ENCODE measurements at places on chromosomes 13 and 19. TPM values are rescaled to one million over a fixed set of nuclear protein-coding genes. Genes with fewer than 3 reads are reported as not detected.

KLK5 gene
- 18.7 TPM for polyA plus RNA-seq

NCR1 gene
- not detected for polyA plus RNA-seq

ONECUT3 gene
- polyA plus RNA-seq: not detected

ZNF626 gene
- 1.6 TPM for polyA plus RNA-seq

BEST2 gene
- 0.06 TPM for polyA plus RNA-seq

TDRD12 gene
- 0.06 TPM for polyA plus RNA-seq

CYP4F8 gene
- 0.10 TPM for polyA plus RNA-seq

CPB2 gene
- polyA plus RNA-seq: not detected

ZNF284 gene
- polyA plus RNA-seq: 0.67 TPM

RFPL4A gene
- not detected for polyA plus RNA-seq

TEX29 gene
- 0.88 TPM for polyA plus RNA-seq

CYP4F3 gene
- 17.1 TPM for polyA plus RNA-seq

NTN5 gene
- polyA plus RNA-seq: 0.25 TPM

ZGLP1 gene
- 8.2 TPM for polyA plus RNA-seq

GIPC3 gene
- 0.53 TPM for polyA plus RNA-seq

SMAD9 gene
- polyA plus RNA-seq: 1.2 TPM

DCT gene
- 0.02 TPM for polyA plus RNA-seq

DNAAF3 gene
- 1.1 TPM for polyA plus RNA-seq

SLITRK5 gene
- polyA plus RNA-seq: 0.02 TPM

ZNF491 gene
- polyA plus RNA-seq: 0.19 TPM

PSPN gene
- 0.79 TPM for polyA plus RNA-seq

FLT1 gene
- 1.2 TPM for polyA plus RNA-seq

ADPRHL1 gene
- polyA plus RNA-seq: 0.51 TPM

GPC5 gene
- polyA plus RNA-seq: not detected

CEACAM7 gene
- 96.6 TPM for polyA plus RNA-seq

LGALS14 gene
- not detected for polyA plus RNA-seq

TNNT1 gene
- polyA plus RNA-seq: 6.1 TPM

ZNF420 gene
- 2.6 TPM for polyA plus RNA-seq

PCDH9 gene
- polyA plus RNA-seq: 0.12 TPM
